ENCODE measurements at places on chromosomes 2 and 18.

GRCh38 chr2:204551512-204551863, 6.2 kb downstream of the PARD3B start:
- DNase-seq: no peak

DNA sequence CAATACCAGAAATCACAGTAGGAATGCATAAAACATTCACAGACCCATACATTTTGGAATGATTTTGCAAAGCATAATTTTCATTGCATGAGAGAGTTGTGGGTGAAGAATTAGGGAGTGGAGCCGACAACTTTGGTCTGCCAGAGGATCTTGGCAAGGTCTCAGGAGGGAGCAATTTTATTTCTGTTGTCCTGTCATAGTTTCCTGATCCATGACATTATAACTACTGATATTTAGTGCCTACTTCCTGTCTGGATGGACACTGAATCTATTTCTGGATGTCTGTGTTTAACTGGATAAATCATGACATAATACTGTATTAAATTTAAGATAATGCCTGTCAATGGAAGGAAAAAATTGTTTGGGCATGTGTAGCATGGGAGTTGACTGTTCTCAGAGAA, 2.4 kb downstream of the ITGA4 start:
- DNase-seq: no peak

GRCh38 chr2:226673314-226673723, 126.3 kb downstream of the IRS1 start:
- no peak for DNase-seq

GRCh38 chr2:168178520-168179324, 68.7 kb downstream of the STK39 start:
- DNase-seq: no peak

- no peak for DNase-seq
Measured at GRCh38 chr2:59233448-59233847, 992.3 kb upstream of the FANCL start.

- no peak for DNase-seq
Measured at GRCh38 chr2:173037245-173038120, 38.2 kb upstream of the MAP3K20 start.

DNA sequence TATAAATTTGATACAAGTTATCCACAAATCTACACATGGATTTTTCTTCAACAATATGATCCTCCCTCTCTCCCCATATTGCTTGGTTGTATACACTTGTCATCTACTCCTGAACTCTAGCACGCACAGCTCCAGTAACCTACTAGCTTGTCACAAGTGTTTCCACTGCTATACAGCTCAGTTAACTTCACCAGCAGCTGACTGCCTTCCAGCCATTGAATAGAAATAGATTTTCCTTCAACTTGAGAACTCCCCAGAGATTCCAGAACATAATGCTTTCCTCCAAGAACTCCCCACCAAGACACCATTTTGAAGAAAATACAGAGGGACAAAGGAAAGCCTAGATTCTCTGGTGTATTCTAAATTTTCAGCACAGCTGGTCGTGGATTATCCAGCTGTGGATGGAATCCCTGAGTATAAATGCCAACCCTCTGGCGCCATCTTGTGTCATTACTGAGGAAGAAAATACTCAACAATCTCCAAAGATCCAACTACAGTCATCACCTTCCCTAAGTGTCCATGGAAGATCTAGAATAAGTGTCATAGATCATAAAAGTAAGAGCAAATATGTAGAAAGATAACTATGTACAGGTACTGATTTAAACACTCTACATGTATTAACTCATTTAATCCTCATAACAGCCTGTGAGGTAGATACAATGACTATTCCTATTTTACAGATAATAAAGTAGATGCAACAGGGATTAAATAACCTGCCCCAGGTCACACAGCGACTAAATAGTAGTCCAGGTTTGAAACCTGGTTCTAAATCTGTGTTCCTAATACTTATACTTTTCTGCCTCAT, 156.7 kb downstream of the ARHGAP28 start:
- no peak for DNase-seq

DNA sequence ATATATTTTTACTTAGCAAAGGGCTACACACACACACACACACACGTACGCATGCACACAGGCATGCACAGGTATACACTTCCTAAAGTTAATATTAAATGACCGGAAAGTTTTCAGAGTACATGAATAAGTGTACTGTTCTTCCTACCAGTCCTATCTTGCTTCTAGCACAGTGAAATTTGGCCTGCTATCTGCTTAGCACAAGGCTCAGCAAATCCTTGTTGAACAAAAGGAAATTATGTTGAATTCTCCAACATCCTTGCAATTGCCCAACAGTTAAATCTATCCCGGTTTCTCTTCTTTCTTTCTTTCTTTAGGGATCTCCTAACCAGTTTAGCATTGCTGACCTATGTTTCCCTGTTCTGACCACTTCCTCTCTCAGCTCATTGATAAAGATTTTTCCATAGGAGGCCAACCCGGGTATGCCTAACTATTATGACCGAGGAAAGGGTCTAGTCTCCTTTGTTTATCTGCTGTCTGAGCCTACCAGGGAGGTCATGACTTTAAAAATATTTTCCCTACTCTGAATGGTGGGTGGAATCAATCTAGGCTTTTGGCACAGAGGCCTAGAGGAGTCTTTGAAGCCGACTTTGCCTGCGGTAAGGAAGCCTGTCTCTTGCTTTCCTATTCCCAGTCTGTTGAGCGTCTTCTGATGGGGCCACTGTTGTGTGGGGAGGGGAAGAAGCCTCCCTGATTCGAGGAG, 400.7 kb downstream of the HRH4 start:
- no peak for DNase-seq

DNA sequence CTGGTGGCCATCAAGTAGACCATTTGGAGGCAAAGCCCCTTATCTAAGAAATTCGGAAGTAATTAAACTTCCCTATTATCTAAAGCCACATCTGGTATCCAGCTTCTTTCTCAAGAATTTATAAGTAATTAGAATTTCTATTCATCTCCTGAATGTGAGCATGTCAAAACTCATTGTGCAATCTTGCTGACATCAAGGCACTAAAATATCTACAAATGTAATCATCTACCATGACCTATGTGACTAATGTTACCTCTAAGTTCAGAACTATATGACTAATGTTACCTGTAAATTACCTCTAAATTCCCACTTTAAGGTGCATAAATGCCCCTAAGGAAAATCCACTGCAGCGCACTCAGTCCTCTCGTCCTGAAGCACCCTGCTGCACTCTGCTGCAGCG, 773.0 kb downstream of the CPS1 start:
- DNase-seq: no peak

- no peak for DNase-seq
Measured at GRCh38 chr2:145383961-145384360, 864.0 kb upstream of the ZEB2 start.

DNA sequence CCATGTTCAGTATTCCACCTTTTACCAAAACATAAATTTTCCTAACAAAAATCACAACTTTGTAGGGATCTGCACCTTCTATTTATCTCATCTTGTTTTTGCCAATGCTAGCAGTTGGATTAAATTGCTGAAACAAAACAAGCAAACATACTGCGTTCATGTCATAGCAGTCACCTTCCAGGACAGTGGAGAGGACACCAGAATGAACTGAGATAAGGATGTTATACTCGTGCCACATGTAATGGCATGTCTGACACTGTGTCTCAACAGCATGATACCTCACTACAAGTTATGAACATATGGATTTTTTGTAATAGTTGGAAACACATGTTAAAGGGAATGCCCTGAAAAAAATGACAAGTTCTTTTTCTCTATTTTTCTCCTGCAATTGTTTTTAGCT, 245.3 kb downstream of the XIRP2 start:
- DNase-seq: no peak

- no peak for DNase-seq
Measured at GRCh38 chr2:65782996-65783650, 350.7 kb upstream of the SPRED2 start.

GRCh38 chr2:151053661-151053990, 208.0 kb downstream of the RBM43 start:
- no peak for DNase-seq

DNA sequence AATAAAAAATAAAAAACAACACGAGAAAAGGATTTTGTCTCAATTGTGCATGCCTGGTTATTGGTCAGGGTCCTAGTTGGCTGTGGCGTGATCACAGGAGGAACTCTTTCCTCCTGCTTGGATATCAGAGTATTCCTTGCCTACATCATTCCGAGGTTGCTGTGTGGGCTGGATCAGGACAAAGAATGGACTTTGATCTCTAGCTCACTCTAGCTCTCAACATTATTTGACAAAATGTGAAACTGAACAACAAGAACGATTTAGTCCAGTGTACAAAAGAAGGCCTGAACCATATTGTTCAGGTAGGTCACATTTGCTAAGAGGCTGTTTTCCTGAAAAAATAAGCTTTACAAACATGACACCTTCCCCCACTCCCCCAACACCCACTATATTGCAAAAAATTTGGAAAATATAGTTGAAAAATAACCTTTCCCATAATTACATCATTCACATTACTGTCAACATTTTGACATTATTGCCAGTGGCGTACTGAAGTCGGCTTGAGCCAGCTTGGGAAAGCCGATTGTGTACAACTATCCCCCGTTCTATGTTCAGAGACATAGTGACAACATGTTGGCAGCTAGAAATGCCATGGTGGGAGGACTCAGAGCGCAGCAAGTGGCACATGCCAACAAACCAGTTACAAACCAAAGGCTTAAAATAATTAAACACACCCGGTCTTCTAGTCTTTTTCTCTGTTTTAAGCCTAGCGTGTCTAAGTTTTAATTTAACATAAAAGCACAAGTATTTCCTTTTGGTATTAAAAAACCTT, 179.0 kb downstream of the LPIN1 start:
- no peak for DNase-seq

Measured in effector CD4-positive, alpha-beta T cell (primary cell).